ENCODE measurements at places on chromosomes 6 and 20. TPM values are rescaled to one million over a fixed set of nuclear protein-coding genes. Genes with fewer than 3 reads are reported as not detected.

- H3K27ac ChIP-seq, result no peak overlapping the region
- H3K27me3 ChIP-seq, result no peaks in the 10 kb centered on the region
- no peaks in the 10 kb centered on the region for H3K4me1 ChIP-seq
- no peak overlapping the region for H3K4me3 ChIP-seq
- DNase-seq, result no peak
Measured at GRCh38 chr6:14711704-14712379, 534.0 kb upstream of the JARID2 start.

Gene HDAC2
- 125 TPM for total RNA-seq

GRCh38 chr6:20620043-20620442 is 85.8 kb downstream of the CDKAL1 start:
- H3K36me3 ChIP-seq, result no peaks in the 10 kb centered on the region
- no peak for DNase-seq
- no peaks in the 10 kb centered on the region for H3K27me3 ChIP-seq
- H3K27ac ChIP-seq, result no peak overlapping the region

GRCh38 chr20:36606158-36607066 is 833 bp downstream of the RAB5IF start:
- peak; percentile 78 for DNase-seq
- peaks cover 24% of the 10 kb centered on the region for H3K4me1 ChIP-seq
- peaks cover 29% of the 10 kb centered on the region for H3K36me3 ChIP-seq
- peak overlapping the region; percentile 92 for H3K4me3 ChIP-seq
- H3K27ac ChIP-seq, result peak overlapping the region; percentile 98

DNA sequence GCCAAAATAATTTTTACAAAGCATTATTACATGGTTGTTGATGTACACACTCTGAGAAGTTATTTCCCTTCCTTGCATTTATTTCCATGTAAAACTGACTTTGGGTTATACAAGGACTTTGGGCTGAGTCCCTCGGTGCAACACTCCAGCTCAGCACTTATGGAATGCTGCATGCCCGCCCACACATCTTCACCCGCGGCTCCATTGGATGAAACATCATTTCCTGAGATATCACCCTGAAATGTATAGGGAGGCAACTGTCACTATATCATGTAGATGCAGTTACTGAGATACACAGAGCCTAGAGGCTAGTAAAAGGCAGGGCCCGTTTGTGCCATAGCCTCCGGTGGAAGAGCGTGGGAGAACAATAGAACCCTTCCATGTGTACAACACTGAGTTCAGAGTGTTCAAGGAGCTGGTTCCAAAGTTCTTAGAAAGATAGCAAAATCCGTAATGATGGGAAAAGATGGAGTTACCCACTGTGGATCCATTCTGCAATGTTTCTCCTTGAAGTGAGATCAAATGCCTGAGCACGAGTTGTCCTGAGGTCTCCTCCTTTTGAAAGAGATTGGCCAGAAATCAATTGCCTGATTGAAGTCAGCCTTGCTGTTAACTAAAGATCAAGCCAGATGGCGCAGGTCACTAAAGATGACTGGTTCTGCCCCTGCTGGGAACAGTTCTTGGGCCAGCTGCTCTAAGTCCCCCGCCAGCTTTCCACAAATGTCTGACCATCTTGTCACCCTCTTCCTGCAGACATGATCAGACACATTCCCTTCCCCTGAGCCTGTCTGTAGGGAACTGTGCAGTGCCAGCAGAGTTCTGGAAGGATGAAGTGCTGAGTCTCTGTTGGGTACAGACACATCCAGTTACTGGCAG is 100.9 kb upstream of the IYD start:
- no peaks in the 10 kb centered on the region for H3K36me3 ChIP-seq
- H3K27ac ChIP-seq, result no peak overlapping the region
- DNase-seq, result no peak
- no peaks in the 10 kb centered on the region for H3K4me1 ChIP-seq
- H3K27me3 ChIP-seq, result no peaks in the 10 kb centered on the region

Gene ENPP3
- total RNA-seq, result 2.1 TPM

DNA sequence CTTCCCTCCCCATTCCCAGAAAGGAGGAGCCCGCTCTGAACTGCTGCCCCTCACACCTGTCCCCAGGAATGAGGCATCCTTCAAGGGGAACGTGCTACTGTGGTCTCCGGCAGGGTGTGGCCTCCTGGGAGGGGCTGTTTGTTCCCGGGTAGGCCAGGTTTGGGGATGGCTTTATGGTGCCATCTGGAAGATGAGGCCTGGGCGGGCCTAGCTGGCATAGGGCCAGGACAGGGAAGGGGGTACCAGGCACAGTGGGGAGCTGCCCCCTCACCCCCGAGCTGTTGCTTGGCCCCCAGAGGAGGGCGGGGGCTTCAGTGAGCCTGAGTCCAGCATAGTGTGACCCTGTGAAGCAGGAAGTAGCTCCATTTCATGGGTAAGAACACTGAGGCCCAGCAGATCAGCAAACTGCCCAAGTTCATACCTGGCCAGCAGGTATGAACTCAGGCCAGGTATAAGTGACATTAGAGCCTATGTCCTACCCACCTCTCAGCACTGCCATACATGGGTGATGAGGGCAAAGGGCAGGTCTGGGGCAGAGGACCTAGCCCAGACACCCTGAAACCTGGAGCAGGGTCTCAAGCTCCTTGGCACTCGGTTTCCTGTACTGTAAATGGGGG is 17.5 kb upstream of the SPDEF start:
- H3K4me3 ChIP-seq, result no peak overlapping the region
- no peaks in the 10 kb centered on the region for H3K27me3 ChIP-seq
- no peaks in the 10 kb centered on the region for H3K36me3 ChIP-seq
- no peak for DNase-seq
- H3K4me1 ChIP-seq, result no peaks in the 10 kb centered on the region
- no peak overlapping the region for H3K27ac ChIP-seq

Gene NPBWR2
- total RNA-seq, result not detected

DNA sequence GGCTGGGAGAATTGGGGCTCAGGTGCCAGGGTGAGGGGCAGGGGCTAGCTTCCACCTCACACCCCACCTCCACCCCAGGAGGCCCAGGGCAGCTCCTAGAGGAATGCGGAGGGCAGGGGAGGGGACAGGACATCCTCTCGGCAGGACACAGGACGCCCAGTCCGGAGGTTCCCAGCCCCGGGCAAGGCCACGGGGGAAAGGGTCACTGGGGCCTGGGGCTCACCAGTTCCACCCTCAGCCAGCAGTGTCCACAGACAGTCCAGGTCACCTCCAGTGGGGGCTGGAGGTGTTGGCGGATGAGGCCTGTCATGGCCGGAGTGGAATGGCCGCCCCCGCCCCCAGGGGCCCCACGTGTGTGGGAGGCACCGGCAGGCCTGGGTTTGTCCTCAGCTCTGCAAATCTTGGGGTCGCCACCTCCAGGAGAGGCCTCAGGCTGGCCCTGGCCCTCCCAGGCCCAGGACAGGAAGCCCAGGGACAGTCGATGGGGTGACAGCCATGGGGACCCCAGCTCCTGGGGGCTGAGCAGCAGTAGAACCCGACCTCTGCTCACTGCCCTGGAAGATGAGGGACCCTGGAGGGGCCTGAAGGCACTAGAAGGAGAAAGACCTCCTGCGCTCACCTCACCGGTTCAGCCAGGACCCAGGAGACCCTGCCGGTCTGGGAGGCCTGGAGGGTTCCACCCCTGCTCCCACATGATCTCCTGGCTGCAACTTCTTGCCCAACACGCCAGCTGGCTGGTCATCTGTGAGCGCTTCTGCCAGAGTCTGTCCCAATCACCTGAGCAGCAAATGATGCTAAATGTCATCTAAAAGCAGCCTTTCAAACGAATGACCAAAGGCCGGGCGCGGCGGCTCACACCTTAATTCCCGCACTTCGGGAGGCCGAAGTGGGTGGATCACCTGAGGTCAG is 13.0 kb upstream of the ABHD16B start:
- peak; percentile 75 for DNase-seq
- H3K4me3 ChIP-seq, result no peak overlapping the region
- peaks cover 19% of the 10 kb centered on the region for H3K27me3 ChIP-seq
- H3K27ac ChIP-seq, result peak overlapping the region; percentile 58

DNA sequence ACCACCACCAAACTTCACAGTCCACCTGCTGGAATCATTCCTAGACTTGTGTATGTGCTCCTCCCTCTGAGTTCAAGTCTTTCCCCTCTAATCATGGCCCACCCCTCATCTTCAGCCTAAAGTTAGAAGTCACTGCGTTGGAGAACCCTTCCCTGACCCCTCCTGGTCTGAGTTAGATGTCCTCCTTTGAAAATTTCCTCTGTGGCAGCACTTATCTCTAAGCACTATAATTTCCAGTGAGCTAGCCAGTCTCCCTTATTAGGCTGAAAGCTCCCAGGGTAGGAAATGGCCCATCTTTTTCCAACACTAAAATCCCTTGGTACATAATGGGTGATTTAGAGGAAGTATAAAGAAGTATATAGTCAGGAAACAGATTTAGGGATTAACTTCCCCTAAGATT is 63.2 kb downstream of the SESN1 start:
- no peaks in the 10 kb centered on the region for H3K27me3 ChIP-seq
- no peak for DNase-seq
- H3K4me1 ChIP-seq, result no peaks in the 10 kb centered on the region

DNA sequence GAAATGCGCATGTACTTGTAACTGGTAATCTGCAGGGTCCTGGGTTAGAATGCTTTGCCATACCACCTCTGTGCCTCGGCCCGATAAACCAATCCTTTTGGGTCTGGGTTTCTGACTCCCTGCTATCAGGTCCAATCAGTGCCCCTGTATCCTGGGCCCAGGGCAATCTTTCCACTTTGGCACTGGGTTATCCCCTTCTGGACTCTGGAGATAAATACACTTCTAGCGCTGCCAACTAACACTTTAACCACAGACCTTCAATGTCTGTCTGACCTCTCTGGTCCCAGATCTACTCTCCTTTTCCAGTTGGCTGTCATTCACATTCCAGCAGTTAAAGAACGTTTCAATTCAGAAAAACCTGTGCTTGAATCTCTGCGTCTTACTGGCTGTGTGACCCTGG is 55.3 kb downstream of the DNAAF9 start:
- no peak for DNase-seq
- H3K36me3 ChIP-seq, result peaks cover 3% of the 10 kb centered on the region
- H3K4me1 ChIP-seq, result no peaks in the 10 kb centered on the region
- no peak overlapping the region for H3K27ac ChIP-seq
- H3K27me3 ChIP-seq, result no peaks in the 10 kb centered on the region

DNA sequence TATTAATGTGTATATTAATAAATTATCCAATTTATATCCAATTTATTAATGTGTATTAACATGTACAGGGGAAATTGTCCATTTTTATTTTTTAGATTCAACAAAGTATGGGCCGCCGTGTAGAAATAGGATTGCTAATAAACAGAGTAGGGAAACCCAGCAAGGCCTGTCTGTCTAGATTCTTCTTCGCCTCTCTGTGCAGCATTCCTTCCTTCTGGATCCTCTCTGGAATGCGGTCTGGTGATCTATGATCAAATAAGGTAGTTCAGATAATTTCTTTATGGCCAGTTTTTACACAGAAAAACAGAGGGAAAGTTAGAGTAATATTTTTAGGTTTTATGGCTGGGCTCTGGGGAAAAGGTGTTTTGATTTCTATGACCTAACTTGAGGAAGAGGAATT is 19.9 kb upstream of the HFE start:
- DNase-seq, result no peak
- H3K4me1 ChIP-seq, result no peaks in the 10 kb centered on the region
- no peak overlapping the region for H3K27ac ChIP-seq
- no peaks in the 10 kb centered on the region for H3K36me3 ChIP-seq
- H3K27me3 ChIP-seq, result no peaks in the 10 kb centered on the region
- no peak overlapping the region for H3K4me3 ChIP-seq

Gene WFDC12
- 5.0 TPM for total RNA-seq

DNA sequence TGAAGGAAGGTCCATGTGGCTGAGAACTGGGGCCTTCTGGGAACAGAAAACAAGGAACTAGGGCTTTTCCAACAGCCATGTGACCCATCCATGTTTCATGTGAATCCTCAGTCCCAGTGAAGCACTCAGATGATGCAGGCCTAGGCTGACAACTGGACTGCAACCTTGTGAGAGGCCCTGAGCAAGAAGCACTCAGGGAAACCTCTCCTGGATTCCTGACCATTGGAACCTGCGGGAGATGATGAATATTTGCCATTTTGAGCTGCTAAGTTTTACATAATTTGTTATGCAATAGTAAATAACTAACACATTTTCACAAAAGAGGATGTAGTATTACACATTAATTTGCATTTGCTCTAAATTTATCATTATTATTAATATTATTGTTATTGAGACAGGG is 38.4 kb upstream of the HLA-G start:
- no peak overlapping the region for H3K27ac ChIP-seq
- no peaks in the 10 kb centered on the region for H3K36me3 ChIP-seq
- no peak for DNase-seq

GRCh38 chr6:108914235-108915022 is 66.2 kb downstream of the ARMC2 start:
- no peak for DNase-seq
- H3K4me3 ChIP-seq, result no peak overlapping the region
- no peaks in the 10 kb centered on the region for H3K27me3 ChIP-seq
- no peak overlapping the region for H3K27ac ChIP-seq
- H3K36me3 ChIP-seq, result no peaks in the 10 kb centered on the region

Gene EEF1A2
- 0.61 TPM for total RNA-seq

Gene EYS
- 0.31 TPM for total RNA-seq

DNA sequence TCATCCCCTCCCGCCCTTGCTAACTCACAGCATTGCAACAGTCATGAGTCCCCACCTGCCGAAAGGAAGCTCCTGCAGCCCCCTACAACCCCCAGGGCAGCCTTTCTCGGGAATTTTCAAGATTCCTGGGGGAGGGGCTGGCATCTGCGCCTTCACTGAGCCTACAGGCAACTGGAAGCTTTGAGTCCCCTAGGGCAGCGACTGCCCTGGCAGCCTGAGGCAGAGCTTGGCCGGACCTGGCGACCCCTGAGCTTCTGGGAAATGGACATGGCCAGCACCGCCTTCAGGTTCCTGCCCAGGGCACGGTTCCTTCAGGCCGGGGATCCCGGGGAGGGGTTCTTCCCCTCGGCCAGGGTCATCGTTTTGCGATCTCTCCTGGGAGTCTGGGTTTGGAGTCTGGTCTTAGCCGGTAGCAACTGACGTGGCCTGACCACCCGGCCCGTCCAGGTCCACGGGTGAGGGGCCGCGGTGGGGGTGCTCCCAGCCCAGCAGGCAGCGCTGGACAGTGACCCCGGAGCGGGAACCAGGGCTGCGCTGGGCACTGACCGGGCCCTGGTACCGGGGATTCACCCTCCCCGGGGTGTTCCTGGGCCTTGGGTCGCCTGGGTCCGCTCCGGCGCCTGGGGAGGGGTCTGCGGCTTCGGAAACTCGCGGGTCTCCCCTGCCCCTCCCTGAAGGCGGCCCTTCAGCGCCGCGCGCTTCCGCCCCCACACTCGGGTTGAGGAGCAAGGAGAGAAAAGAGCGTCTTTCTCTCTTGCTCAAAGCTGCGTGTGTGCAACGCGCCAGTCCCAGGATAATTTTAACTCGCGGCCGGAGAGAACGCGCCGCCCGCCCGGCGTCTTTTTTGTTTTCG is 593 bp upstream of the COL9A3 start:
- peaks cover 38% of the 10 kb centered on the region for H3K27me3 ChIP-seq
- H3K4me1 ChIP-seq, result peaks cover 60% of the 10 kb centered on the region
- no peak overlapping the region for H3K27ac ChIP-seq
- H3K36me3 ChIP-seq, result peaks cover 17% of the 10 kb centered on the region
- H3K4me3 ChIP-seq, result no peak overlapping the region

Gene TMC2
- total RNA-seq, result 0.37 TPM

Gene BPIFA1
- total RNA-seq, result 14.3 TPM

Gene SYNGAP1
- 18.3 TPM for total RNA-seq

GRCh38 chr20:54407459-54407858 is 67.9 kb upstream of the DOK5 start:
- DNase-seq, result no peak
- no peak overlapping the region for H3K27ac ChIP-seq
- H3K27me3 ChIP-seq, result no peaks in the 10 kb centered on the region
- no peak overlapping the region for H3K4me3 ChIP-seq
- no peaks in the 10 kb centered on the region for H3K36me3 ChIP-seq
- no peaks in the 10 kb centered on the region for H3K4me1 ChIP-seq

GRCh38 chr6:37607944-37608343 is 89.7 kb downstream of the MDGA1 start:
- H3K4me1 ChIP-seq, result no peaks in the 10 kb centered on the region
- H3K36me3 ChIP-seq, result no peaks in the 10 kb centered on the region
- H3K27me3 ChIP-seq, result no peaks in the 10 kb centered on the region
- DNase-seq, result no peak
- no peak overlapping the region for H3K4me3 ChIP-seq

Gene CSTF1
- 21.8 TPM for total RNA-seq

Measured in upper lobe of left lung (tissue), 6 donors.